Hepatocyte (in vitro differentiated cells): ENCODE measurements at places on chromosomes 5 and 9. TPM values are rescaled to one million over a fixed set of nuclear protein-coding genes. Genes with fewer than 3 reads are reported as not detected.

TSTD2 gene
- polyA plus RNA-seq: 4.3 and 11.2 TPM in 2 replicates

SH3TC2 gene
- 1.3 and 2.2 TPM in 2 replicates for polyA plus RNA-seq

TBC1D13 gene
- polyA plus RNA-seq: 20.4 and 25.2 TPM in 2 replicates

GRXCR2 gene
- polyA plus RNA-seq: 0.39 TPM in 1 of 2 replicates, not detected in the other

AK8 gene
- polyA plus RNA-seq: 2.6 and 4.5 TPM in 2 replicates

ST6GALNAC6 gene
- polyA plus RNA-seq: 47.7 and 61.2 TPM in 2 replicates

TICAM2 gene
- 2.5 TPM in 2 replicates for polyA plus RNA-seq

FIBCD1 gene
- polyA plus RNA-seq: 0.73 TPM in 1 of 2 replicates, not detected in the other

GPRIN1 gene
- polyA plus RNA-seq: 2.2 and 3.9 TPM in 2 replicates

FOXD4L3 gene
- not detected in 2 replicates for polyA plus RNA-seq

SPINK13 gene
- 0.79 and 3.1 TPM in 2 replicates for polyA plus RNA-seq

PLCXD3 gene
- polyA plus RNA-seq: 0.47 and 0.58 TPM in 2 replicates
